ENCODE measurements at places on chromosomes 4 and X.

DNA sequence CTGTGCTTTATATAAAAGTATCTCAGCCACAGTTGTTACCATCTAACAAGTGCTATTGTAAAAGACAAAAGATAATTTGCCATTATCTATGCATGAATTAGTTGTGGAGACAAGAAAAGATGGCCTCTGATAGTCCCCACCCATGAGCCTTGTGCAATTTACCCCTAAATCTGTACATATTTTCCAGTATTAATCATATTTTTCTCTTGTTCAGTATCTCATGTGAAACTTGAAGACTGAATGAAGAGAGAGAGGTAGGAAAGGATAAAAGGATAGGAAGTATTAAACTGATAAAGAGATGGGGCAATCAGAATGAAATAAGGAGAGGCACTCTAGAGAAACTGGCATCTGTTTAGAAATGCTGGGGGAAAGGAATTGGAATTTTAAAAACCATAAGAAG lies 3.7 kb downstream of the MYOZ2 start:
- no peak for DNase-seq

DNA sequence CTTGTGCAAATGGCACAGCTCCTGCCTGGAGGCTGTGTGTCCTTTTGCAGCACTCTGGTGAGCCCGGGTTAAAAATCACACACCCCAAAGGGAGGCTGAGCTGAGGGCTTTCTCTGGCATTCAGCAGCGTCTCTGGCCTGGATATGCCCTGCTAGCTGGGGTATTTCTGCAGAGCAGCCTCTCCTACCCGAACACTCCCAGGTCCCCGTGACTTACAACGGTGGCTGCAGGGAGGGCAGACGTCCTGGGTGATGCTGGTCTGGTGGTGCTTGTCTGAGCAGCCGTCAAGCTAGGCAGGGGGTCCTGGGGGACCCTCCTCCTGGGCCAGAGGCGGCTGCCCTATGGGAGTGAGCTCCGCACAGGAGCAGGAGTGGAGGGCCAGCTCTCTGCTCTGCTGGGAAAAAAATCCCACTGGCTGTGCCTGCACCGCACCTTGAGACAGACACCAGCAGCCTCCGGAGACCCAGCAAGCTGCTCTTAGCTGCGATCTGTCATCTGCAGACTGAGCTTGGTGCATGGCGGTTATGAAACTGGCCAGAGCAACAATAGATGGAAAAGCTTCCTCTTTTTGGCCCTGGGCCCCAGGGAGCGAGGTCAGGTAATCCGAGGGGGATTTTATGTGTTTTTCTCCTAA lies 41.3 kb upstream of the ASMTL start:
- no peak for DNase-seq

DNA sequence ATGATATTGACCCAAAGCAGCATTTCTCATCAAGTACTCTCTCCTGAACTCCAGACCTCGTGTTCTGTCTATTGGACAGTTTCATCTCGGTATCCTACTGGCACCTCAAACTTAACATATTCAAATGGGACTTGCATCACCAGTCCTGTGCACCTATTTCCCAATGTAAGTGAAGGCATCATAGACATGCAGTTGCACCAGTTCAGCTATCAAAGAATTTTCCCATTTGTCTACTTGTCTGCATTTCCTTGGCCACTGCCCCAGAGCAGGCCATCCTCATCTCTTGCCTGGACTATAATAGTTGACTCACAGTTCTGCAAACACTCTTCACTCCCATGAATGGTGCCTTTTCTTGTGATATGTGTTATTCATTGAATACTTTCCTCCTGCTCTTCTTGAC lies 11.3 kb upstream of the LIMCH1 start:
- no peak for DNase-seq

DNA sequence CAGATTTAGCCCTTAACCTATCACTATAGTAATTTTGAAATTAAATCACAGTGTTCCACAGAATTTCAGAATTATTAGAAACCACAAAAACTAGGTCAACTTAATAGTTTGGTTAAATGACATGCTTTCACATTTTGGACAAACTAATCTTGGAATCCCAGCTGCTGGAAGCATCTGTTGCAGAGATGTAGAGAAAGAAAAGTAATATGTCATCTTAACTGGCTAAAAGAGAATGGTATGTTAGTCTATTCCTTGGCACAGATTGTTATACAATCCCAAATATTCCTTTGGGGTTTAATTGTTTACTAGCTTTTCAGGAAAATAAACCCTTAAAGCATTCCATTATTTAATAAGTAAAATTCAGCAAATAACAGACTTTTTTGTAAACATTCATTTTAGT lies 519.9 kb downstream of the IL15 start:
- no peak for DNase-seq

DNA sequence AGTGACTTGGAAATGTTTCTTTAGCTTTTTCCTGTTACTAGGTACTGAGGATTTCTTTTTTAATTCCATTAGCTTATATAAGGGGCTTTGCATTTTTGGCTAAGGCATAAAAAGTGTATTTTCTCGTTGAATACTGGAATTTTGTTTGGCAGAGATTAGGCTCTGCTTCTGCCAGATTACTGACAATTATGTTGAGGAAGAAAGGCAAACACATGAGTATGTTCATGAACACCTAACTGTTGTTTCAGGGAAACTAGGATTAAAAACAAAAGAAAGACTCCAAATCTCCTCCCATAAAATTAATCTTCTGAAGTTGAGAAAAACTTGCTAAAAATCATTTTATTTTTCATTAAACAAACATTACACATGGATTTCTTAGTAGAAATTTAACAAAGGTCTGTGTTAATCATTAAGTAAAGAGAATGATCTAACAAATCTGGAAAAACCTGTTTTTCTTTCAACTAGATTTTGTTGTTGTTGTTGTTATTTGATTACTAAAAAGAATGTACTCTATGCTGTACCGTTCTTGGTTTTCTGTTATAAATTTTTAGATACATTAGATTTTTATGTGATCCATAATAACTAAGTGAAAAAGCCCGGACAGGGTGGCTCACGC lies 43.3 kb upstream of the STAG2 start:
- no peak for DNase-seq

- no peak for DNase-seq
Observed at GRCh38 chrX:100980608-100981497, 11.3 kb downstream of the ARL13A start.

GRCh38 chr4:148261848-148262247 lies 180.4 kb downstream of the NR3C2 start:
- no peak for DNase-seq

DNA sequence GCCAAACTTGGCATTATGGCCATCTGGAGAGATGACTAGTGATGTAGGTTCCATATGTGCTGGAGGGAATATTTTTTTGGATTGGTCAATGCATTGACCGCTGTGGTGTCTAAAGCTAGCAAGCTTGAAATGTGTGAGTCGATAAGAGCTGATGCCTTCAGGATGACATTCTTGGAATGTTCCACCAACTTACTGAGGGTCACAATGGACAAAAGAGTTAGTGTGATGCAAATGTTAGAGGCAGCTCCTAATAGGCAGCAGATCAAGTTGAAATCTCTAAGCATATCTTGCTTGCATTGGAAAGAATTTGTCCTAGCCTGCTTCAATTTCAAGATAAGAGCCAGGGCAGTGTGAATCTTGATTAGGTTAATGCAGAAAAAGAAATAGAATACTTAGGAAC lies 210.4 kb upstream of the AFF2 start:
- no peak for DNase-seq

GRCh38 chr4:54092405-54093323 lies 7.3 kb upstream of the GSX2 start:
- DNase-seq: no peak

DNA sequence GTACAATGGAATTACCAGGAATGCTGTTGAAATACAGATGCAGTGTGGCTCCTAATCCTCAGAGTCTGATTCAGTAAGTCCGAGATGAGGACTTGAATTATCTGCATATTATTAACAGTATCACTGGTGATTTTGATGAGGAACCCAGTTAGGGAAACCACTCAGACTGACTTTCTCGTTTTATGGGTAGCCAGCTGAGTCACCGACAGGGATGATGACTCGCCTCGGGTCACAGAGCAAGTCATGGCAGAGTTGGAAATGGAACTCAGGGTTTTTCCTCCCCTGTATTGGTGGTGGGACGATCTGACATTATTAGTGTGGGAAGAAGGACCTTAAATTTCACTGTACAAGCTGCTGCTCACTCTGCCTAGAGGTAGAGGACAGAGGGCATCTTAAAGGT lies 51.3 kb downstream of the RTL9 start:
- DNase-seq: no peak

GRCh38 chr4:147732518-147733235 lies 789 bp downstream of the ARHGAP10 start:
- DNase-seq: no peak

DNA sequence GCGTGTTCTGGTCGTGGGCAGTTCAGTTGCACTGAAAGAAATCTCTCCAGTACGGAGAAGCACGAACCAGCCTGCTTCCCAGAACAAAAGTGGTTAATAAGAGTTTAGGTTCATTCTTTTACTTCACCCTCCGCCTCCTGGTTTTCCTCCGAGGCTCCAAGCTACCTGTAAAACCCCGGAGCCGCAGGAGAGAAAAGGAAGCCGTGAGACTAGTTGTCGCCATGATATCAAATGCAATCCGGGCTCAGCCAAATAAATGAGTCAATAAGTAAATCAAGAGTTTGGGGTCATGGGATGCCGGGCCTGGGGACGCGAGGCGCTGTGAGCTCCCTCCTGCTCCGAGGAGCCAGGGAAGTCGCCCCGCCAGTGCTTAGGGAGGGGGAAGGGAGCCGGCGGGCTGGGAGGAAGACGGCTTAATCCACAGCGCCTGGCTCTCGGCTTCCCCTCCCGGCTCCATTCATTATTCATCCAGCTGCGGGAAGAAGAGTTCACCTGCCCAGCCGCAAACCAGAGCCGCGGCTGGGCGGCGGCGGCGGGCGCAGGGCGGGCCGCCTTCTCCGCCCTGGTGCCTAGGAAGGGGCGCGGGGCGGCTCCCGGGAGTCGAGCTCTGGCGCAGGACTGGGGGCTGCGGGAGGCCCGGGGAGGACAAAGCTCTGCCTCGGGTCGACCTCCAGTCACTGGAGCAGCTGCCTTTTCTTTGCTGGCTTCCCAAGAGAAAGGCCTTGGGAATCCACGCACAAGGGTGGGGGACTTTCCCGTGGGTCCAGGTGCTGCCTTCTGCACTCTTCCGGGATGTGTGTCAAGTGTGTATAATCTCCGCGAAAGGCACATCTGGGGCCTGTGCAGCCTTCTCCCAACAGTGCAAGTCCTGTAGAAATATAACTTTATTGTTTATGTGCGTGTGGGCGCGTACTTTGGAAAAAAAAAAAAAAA lies 1.7 kb downstream of the FRAS1 start:
- DNase-seq: no peak

GRCh38 chr4:155952501-155952901 lies 1.2 kb downstream of the CTSO start:
- no peak for DNase-seq

GRCh38 chr4:139184129-139184528 lies 7.1 kb upstream of the ELF2 start:
- DNase-seq: no peak

DNA sequence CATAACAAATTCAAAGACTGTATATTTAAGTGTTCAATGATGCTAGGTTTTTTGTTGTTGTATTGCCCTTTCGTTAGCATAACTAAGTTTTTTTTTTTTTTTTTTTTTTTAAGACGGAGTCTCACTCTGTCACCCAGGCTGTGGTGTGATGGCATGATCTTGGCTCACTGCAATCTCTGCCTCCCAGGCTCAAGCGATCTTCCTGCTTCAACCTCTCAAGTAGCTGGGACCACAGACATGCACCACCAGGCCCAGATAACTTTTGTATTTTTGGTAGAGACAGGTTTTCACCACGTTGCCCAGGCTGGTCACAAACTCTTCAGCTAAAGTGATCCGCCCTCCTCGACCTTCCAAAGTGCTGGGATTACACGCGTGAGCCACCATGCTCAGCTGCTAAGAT lies 7.0 kb downstream of the SH3BGRL start:
- DNase-seq: no peak

GRCh38 chr4:130163701-130164100 lies 1067.7 kb downstream of the C4orf33 start:
- no peak for DNase-seq

GRCh38 chrX:31603411-31604120 lies 531.7 kb upstream of the FTHL17 start:
- DNase-seq: no peak

DNA sequence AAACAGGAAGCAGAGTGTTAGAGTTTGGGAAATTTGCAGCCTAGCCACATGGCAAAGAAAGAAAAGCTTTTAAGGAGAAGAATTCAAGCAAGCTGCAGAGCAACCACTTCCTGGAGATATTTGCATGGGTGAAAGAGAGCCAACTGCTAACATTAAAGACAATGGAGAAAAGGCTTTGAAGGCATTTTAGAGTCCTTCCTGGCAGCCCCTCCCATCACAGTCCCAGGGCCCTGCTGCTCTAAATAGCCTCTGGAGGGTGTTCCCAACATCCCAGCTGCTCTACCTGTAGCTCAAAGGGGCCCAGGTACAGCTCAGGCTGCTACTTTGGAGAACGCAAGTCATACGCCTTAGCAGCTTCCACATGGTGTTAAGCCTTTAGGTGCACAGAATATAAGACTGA lies 235.9 kb upstream of the FMR1 start:
- no peak for DNase-seq

DNA sequence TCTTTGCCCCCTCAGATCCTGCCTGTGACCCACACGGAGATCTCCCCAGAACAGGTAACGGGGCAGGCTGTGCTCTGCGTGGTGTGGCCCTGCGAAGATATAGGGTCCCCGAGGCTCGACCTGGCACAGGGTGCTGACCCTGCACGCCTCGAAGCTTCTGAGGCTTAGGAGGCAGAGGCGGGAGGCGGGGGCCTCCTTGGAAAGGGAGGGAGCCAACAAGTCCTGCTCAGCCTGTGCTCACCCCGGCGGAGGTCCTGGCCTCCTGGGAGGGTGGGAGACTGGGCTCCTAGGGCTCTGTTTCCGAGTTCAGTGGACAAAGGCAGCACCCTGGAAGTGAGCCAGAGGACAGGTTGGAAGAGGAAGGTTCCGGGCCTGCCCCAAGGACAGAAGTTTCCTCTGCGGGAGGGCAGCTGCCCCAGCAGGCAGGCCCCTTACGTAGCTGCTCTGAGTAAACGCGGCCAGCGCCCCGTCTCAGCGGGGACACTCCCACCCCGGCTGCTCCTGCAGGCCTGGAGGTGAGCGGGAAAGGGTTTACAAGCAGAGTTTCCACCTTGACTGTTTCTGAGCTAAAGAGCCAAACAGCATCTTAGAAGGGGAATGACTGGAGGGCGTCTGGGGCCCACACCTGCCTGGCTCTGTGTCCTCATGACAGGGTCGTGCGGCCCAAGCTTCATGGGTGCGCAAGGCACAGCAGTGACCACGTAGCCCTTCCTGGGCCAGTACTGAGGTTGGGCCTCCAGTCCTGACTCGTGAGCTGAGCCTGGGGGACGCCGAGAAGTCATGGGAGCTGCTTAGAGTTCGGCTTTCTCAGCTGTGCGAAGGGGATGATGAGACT lies 16.1 kb downstream of the TMEM175 start:
- DNase-seq: no peak

DNA sequence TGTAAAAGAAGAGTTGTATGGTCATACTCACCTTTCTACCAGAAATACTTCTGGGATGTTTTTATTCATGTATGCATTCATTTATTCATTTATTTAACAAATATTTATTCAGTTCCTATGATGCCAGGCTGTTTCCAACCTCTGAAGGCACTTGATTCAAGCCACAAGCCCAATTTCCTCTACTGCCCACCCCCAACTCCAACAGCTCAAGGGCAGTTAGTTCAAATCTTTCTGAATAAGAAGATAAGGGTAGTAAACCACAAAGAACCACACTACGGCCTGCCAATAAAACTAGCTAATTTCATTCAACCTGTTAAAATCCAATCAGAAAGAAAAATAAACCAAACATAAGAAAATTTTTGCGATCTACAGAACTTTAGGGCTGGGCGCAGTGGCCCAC lies 31.2 kb downstream of the LRBA start:
- no peak for DNase-seq

- no peak for DNase-seq
Observed at GRCh38 chr4:76989391-76990061, 40.0 kb downstream of the SEPTIN11 start.

All from stimulated activated CD4-positive, alpha-beta T cell treated with anti-CD3 and anti-CD28 coated beads, Interleukin-12 subunit alpha, Interleukin-12 subunit beta, amount 100 ng/mL, for 24 hours (primary cell).